ENCODE measurements at places on chromosomes 5 and 9.

- no peak for DNase-seq
Measured at GRCh38 chr9:90808398-90808797, 6.8 kb downstream of the SYK start.

DNA sequence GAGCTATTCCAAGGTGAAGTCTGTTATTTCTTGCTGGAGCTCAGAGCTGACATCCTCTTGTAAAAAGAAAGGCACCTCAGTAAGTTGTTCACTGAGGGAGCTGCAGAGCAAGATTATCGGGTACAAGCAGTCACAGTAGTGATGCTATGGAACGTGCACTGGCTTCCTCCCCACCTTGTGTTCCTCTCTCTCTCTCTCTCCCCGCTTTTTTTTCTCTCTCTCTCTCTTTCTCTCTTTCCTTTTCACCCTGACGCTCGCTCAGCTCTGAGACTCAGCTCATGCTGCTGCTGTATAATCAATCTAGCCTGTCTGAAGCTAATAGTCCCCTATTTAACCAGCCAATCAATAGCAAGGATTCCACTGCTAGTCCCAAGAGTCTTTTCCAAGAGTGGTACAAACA is 587.6 kb upstream of the CDH18 start:
- DNase-seq, result no peak

- DNase-seq, result no peak
Measured at GRCh38 chr9:118273048-118273447, 568.8 kb downstream of the TLR4 start.

GRCh38 chr5:96913233-96913632 is 22.6 kb upstream of the LNPEP start:
- no peak for DNase-seq

DNA sequence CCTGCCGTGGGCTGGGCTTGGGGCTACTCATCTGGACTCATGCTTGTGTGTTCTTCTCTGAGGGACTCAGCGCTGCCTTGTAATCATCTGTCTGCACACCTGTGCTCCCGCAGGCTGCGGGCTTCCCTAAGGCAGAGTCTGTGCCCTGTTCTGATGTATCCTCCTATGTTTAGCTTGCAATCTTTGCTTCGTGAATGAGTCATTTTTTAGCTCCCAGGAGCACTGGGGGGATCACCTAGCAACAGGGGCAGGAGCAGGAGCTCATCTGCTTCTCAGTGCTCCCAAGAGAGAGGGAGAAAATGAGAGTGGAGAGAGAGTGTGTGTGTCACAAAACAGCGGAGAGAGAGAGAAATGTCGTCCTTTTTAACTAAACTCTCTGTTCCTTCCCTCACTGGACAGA is 202.4 kb upstream of the ZNF618 start:
- no peak for DNase-seq

DNA sequence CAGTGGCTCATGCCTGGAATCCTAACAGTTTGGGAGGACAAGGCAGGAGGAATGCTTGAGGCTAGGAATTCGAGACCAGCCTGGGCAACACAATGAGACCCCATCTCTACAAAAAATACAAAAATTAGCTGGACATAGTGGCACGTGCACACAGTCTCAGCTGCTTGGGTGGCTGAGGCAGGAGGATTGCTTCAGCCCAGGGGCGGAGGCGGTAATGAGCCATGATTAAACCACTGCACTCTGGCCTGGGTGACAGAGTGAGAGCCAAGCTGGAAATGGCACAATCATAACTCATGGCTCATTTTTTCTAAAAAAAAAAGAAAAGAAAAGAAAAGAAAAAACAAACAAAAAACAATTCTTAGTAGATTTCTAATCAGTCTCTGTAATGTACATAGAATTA is 446.2 kb downstream of the ELAVL2 start:
- no peak for DNase-seq

DNA sequence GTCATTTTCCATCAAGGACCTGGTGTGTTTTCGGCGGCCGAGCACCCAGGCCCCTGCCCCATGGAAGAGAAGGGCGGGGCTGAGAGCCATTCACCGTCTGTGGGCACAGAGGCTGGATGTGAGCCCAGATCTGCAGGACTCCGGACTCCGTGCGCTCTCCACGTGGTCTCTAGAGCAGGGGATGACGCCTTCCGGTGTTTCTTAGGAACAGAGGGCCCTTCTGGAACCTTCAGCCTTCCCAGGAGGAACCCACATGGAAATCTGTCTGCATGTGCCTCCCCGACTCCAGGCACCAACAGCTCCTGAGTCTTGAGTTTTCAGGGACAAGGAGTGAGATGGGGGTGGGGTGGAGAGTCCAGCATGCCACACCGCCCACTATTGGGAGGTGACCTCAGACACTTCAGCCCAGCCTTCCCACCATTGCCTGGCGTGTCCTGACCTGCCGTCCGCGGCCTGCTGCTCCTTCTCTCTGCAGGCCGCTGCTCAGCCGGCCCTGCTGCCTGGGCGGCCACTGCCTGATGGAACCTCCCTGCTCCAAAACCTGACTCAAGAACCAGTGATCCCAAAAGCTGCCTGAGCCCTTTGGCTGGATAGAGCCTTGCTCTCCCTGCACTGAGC is 2.4 kb upstream of the RXRA start:
- DNase-seq, result no peak

- DNase-seq, result no peak
Measured at GRCh38 chr9:15420796-15421195, 1.9 kb upstream of the SNAPC3 start.

- DNase-seq, result no peak
Measured at GRCh38 chr9:18980189-18980588, 52.8 kb downstream of the SAXO1 start.

GRCh38 chr9:79060766-79061165 is 511.0 kb upstream of the TLE4 start:
- no peak for DNase-seq

DNA sequence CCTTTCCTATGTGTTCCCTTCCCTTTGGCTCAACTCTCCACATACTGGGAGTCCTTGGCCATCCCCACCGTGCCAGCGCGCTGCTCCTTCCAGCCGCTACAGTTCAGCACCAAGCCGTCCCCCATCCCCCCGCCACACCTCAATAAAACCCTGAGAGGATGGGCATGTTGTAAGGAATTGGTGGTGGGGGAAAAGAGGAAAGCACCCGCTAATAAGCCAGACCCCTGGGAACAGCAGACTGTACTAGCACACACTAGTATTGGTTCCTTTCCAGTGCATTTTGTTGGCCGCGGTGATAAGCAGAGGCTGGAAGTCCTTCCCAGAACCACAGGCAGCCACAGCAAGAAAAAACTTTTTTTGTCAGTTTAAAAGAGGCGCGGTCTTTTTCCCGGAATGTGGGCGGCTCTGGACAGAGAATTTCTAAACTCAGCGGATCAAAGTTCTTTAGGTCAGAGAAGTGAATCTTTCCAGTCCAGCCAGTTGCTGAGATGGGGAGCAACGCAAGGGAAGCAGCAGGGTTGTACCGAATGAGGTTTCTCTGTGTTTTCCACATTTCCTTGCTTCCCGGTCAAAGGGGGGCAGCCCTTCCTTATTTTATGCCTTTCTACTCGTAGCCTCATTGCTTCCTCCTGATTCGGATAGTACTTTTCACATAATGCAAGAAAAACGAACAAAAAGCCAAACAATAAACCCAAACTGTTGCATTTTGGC is 2.1 kb downstream of the CHSY3 start:
- no peak for DNase-seq

DNA sequence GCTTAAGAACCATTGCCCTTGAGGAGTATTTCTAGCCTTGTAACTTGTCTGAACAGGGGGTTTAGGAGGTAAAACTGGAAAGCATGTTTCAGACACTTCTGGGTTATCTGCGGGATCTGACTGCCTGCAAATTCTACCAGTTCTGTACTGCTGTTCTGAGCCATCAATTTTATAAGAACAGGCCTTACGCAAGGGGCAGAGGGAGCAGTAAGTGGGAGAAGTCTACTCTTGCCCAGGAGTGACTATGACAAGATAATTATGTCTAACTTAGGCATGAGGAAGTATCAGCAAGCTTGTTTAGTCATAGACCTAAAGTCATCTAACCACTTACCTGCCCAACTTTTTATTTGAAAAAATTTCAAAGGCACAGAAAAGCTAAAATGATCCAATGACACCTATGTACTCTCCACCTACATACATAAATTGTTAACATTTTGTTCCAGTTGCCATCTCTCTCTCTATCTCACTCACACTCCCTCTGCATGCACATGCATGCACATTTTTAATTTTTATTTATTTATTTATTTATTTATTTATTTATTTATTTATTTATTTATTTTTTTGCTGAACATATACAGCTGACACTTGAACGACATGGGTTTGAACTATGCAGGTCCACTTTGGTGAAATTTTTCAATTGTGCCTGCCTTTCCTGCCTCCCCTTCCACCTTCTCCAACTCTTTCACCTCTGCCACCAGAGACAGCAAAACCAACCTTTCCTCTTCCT is 18.4 kb upstream of the DEPDC1B start:
- DNase-seq, result no peak

- no peak for DNase-seq
Measured at GRCh38 chr9:78122631-78123030, 91.0 kb upstream of the GNAQ start.

DNA sequence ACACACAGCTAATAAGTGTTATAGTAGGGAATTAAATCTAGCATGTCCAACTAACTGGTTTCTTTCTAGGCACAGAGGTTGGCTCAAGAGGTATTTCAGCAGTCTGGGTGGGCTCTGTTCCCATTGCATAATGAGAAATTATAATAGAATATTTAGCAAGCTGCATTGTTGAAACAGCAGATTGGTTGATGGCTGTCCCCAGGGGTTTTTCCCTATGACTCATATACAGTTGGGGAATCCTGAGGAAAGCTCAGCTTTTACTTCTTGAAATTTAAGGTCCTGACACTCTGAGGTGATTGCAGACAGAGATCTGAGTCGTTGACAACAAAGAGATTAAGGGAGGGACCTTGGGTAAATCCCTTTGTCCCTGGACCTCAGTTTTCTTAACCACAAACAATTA is 38.3 kb upstream of the TNFSF8 start:
- no peak for DNase-seq

DNA sequence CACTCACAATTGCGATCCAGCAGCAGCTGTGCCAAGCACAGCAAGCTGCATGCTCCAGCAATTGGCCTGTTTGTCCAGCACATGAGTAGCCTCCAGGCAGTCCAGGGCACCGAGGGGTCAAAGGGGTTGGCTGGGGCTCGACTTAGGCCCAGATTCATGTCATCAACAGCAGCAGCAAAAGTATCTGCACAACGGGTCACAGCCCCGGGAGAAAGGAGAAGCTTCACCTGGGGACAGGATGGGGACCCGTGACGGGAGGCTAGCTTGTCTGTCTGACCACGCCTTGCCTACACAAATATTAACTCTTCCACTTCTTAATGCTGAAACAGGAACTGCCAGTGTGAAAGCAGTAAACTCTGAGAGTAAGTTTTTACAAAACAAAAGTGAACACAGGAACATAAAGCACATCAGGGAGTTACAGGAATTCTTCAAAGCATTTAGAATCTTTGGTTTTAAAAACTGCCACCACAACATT is 191.2 kb downstream of the PIK3R1 start:
- DNase-seq, result no peak

GRCh38 chr9:95732802-95733688 is 142.4 kb upstream of the ERCC6L2 start:
- no peak for DNase-seq

DNA sequence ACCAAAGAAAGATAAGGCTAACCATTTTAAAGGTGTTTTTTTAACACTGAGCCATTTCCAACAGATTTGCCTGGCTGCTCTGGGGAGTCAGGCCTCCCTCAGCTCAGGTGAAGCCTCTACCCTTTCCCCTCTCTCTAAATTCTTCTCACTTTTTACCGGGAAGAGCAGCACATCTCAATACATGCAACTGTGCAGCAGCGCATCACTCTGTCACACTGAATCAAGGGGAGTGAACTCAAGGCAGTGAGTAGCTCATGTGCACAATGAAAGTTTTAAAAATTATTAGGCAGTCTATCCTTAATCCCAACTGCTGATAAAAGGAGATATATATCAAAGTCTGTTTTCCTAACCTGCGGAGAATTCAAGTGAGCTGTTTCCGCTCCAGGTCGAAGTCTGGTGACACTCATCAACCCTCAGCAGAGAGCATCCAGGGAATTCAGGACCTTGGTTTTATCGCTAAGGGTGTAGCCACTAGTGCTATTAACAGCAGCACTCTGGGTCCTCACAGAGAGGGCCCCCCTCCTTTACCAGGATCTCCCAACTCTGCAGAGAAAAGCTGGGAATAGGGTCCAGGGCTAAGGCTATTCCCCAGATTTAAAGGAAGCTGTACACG is 1.0 kb downstream of the CEMIP2 start:
- DNase-seq, result no peak

All from stimulated activated CD8-positive, alpha-beta memory T cell treated with anti-CD3 and anti-CD28 coated beads, Interleukin-2, amount 100 ng/mL, for 48 hours (primary cell).